ENCODE measurements at places on chromosomes 6 and 20. TPM values are rescaled to one million over a fixed set of nuclear protein-coding genes. Genes with fewer than 3 reads are reported as not detected.

GRCh38 chr6:24744911-24745310 lies 26.0 kb upstream of the C6orf62 start:
- peak overlapping the region; percentile 17 for H3K27ac ChIP-seq
- no peaks in the 10 kb centered on the region for H3K4me1 ChIP-seq
- no peaks in the 10 kb centered on the region for H3K36me3 ChIP-seq
- H3K27me3 ChIP-seq, result no peaks in the 10 kb centered on the region
- no peak overlapping the region for H3K4me3 ChIP-seq

DNA sequence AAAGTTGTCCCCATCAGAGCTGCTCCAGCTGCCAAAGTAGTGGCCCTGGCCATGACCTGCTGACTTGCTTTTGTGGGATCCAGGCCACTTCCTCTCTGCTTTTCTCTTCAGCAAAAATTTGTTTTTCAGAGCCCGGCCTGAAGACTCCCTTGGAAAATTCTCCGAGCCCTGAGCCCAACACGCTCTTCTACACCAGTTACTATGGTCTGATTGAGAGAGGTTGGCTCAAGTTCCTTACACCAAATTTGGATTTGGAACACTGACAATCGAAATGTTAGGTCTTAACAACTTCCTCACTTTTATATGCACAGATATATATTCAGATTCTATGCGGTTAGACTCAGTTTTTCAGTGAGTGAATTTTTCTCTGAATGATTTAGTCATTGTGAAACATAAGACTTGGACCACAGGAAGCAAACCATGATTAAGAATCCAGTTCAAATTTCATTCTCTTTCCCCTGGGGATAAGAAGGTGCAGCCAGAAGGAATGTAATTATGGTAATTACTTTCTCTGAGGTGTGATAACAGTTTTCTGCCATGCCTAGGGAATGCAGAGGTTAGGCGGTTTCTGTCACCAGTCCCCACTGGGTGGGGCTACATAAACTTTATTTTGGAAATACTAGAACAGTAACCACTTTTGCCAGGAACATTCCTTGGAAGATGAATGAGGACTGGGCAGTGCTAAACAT lies 365.2 kb downstream of the SYNE1 start:
- H3K27ac ChIP-seq, result peak overlapping the region; percentile 9
- H3K4me3 ChIP-seq, result no peak overlapping the region
- no peaks in the 10 kb centered on the region for H3K36me3 ChIP-seq
- H3K4me1 ChIP-seq, result peaks cover 4% of the 10 kb centered on the region
- no peaks in the 10 kb centered on the region for H3K27me3 ChIP-seq
- no peak for DNase-seq

GRCh38 chr20:35953387-35954199 lies 709 bp downstream of the SCAND1 start:
- peak; percentile 49 for DNase-seq
- H3K4me3 ChIP-seq, result peak overlapping the region; percentile 79
- no peaks in the 10 kb centered on the region for H3K36me3 ChIP-seq
- H3K27ac ChIP-seq, result peak overlapping the region; percentile 98

DNA sequence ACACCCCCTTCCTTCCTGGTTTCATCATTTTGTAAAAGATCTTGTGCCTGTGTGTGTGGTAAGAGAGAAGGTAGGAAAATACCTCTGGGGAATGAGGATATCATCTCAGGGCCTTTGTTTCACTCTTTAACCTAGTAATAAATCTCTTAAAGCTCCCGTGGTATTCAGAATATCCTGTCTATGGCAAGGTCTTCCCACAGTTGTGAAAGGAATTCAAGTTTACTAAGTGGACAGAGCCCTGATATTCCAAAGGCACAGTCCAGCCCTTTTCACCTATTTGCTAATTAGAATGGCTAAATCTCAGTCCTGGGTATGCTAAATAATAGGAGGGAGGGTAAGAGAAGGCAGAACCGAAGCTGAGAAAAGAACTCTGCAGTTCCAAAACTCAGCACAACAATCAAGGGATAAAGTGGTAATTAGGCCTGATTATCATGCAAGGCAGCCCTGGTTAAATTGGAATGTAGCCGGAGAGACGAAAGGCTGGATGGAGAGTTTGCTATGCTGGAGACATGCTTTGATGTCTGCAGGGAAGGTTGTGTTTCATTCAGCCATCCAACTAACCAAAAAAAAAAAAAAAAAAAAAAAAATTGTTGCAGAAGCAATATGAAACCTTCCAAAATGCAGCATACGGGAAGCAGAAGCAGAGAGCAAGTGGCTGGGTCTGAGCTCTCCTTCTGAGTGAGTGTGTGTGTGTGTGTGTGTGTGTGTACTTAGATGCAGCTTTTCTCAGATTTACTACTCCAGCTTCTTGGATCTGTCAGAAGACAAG lies 28.5 kb upstream of the PIM1 start:
- DNase-seq, result no peak
- H3K27ac ChIP-seq, result no peak overlapping the region
- no peaks in the 10 kb centered on the region for H3K27me3 ChIP-seq
- H3K4me3 ChIP-seq, result no peak overlapping the region
- no peaks in the 10 kb centered on the region for H3K36me3 ChIP-seq

- H3K27ac ChIP-seq, result no peak overlapping the region
- H3K27me3 ChIP-seq, result no peaks in the 10 kb centered on the region
- no peak overlapping the region for H3K4me3 ChIP-seq
- no peak for DNase-seq
- H3K4me1 ChIP-seq, result no peaks in the 10 kb centered on the region
These were observed 161.9 kb downstream of the CDK19 start for GRCh38 chr6:110653381-110653780.

- H3K27me3 ChIP-seq, result no peaks in the 10 kb centered on the region
- H3K27ac ChIP-seq, result no peak overlapping the region
- DNase-seq, result no peak
- H3K36me3 ChIP-seq, result no peaks in the 10 kb centered on the region
These were observed 264.5 kb downstream of the SOX4 start for GRCh38 chr6:21858076-21858475.

DNA sequence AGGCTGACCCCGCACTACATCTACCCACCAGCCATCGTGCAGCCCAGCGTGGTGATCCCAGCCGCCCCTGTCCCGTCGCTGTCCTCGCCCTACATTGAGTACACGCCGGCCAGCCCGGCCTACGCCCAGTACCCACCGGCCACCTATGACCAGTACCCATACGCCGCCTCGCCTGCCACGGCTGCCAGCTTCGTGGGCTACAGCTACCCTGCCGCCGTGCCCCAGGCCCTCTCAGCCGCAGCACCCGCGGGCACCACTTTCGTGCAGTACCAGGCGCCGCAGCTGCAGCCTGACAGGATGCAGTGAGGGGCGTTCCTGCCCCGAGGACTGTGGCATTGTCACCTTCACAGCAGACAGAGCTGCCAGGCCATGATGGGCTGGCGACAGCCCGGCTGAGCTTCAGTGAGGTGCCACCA lies 16.4 kb downstream of the RBM38 start:
- peaks cover 6% of the 10 kb centered on the region for H3K36me3 ChIP-seq
- no peak for DNase-seq
- H3K27ac ChIP-seq, result no peak overlapping the region
- no peaks in the 10 kb centered on the region for H3K27me3 ChIP-seq

DNA sequence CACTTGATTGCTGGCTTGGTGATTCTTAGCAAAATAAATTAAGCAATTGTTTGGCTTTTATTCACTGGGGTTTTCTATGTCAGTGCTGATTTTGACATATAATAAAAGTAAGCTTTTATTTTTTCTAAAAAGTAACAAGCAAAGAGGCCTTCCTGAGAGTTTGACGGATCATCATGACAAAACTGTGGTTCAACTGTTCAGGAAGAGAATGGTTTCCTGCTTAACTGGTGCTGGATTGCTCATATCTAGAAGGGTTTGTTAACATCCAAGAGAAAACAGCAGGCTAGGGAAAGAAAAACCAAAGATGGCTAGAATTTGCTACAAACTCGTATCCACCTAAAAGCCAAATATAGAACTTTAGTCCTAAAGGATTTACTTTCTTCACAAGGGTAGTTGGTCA lies 21.2 kb downstream of the SERPINB1 start:
- peak; percentile 7 for DNase-seq
- H3K36me3 ChIP-seq, result no peaks in the 10 kb centered on the region

DNA sequence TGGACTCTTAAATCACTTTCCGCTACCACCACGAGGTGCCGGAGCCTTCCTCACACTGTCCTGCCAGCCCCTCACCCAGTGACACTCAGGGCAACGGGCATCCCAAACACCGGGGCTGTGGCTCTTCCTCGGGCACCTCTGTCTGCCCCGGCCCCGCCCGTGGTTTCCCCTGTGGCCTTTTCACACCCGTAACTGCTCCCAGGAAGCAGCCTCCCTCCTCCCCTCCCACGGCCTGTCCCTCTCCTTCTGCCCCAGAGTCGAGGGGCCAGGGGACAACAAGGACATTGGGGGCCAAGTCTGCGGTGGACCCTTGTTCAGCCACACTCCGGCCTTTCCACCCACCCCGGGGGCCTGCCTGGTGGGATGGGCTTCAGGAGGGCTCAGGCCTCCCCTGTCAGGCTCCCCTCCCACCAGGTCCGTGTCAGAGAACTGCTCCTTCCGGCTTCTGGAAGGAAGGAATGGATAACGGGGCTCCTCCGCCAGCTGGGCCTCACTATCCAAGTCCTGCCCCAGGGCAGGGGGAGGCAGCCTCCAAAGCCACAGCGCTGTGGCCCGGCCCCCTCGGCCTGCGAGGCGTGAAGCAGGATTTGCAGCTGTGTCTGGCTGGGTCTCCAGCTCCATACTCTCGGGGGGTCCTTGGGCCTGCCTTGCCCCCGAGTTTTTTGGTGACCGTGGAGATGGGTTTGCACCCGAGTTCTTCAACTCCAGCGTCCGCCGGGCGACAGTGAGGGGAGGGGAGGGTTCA lies 54.7 kb upstream of the CHRNA4 start:
- no peaks in the 10 kb centered on the region for H3K4me1 ChIP-seq
- no peak for DNase-seq
- no peak overlapping the region for H3K27ac ChIP-seq
- H3K36me3 ChIP-seq, result no peaks in the 10 kb centered on the region
- H3K27me3 ChIP-seq, result no peaks in the 10 kb centered on the region
- H3K4me3 ChIP-seq, result no peak overlapping the region

DNA sequence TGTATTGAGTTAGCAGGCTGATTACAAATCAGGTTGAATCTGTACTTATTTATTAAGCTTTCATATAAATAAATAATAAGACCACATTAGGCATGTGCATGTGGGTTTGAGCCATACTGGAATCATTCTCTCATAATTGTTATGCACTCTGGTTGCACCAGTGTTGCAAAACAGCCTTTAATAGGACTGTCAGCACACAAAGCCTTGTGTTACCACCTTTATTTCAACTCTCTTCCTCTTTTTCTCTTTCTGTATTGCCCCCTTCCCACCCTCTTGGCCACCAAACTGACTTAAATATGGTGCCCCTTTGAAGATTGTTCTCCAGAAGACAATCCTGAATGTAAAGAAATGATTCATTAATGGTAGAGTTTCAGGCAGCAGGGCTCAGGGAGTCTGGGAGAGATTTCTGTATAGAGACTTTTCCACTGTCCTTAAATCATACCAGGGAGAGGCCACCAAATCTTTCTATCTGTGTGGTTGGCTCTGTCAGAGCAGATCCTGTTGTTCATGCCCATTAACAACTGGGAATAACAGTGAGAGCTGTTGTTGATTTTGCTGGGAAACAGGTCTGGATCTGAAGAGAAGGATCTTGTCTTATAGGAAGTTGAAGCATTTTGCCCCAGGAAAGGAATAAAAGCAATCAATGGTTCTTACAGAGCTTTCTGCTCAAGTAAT lies 131.6 kb upstream of the SOX4 start:
- no peaks in the 10 kb centered on the region for H3K27me3 ChIP-seq
- H3K36me3 ChIP-seq, result no peaks in the 10 kb centered on the region
- no peak overlapping the region for H3K27ac ChIP-seq
- no peaks in the 10 kb centered on the region for H3K4me1 ChIP-seq
- no peak overlapping the region for H3K4me3 ChIP-seq
- no peak for DNase-seq

- DNase-seq, result no peak
- H3K36me3 ChIP-seq, result no peaks in the 10 kb centered on the region
- no peak overlapping the region for H3K27ac ChIP-seq
- no peak overlapping the region for H3K4me3 ChIP-seq
- no peaks in the 10 kb centered on the region for H3K27me3 ChIP-seq
- no peaks in the 10 kb centered on the region for H3K4me1 ChIP-seq
These were observed 454.2 kb downstream of the GRIK2 start for GRCh38 chr6:101847690-101848089.

- H3K27ac ChIP-seq, result no peak overlapping the region
- no peaks in the 10 kb centered on the region for H3K36me3 ChIP-seq
- H3K4me1 ChIP-seq, result no peaks in the 10 kb centered on the region
- no peak overlapping the region for H3K4me3 ChIP-seq
- no peaks in the 10 kb centered on the region for H3K27me3 ChIP-seq
These were observed 158.2 kb upstream of the IMPG1 start for GRCh38 chr6:76230711-76231110.

DNA sequence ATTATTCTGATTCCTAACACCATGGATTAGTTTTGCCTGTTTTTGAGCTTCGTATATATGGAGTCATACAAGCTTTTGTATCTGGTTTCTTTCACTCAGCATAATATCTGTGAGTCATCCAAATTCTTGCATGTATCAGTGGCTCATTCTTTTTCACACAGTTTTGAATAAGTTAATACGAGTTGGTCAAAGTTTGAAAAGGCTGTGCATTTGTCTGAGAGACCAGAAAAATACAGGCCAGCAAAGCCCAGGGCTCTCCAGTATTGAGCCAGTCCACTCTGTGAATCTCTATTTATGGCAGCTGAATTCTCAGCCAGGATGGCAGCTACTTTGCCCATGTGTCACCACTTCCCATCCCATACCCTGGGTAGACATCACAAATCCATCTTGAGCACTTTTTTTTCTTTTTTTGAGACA lies 7.2 kb upstream of the CHMP4B start:
- DNase-seq, result no peak
- H3K4me1 ChIP-seq, result no peaks in the 10 kb centered on the region
- peak overlapping the region; percentile 9 for H3K27ac ChIP-seq
- H3K4me3 ChIP-seq, result no peak overlapping the region
- H3K27me3 ChIP-seq, result no peaks in the 10 kb centered on the region

DNA sequence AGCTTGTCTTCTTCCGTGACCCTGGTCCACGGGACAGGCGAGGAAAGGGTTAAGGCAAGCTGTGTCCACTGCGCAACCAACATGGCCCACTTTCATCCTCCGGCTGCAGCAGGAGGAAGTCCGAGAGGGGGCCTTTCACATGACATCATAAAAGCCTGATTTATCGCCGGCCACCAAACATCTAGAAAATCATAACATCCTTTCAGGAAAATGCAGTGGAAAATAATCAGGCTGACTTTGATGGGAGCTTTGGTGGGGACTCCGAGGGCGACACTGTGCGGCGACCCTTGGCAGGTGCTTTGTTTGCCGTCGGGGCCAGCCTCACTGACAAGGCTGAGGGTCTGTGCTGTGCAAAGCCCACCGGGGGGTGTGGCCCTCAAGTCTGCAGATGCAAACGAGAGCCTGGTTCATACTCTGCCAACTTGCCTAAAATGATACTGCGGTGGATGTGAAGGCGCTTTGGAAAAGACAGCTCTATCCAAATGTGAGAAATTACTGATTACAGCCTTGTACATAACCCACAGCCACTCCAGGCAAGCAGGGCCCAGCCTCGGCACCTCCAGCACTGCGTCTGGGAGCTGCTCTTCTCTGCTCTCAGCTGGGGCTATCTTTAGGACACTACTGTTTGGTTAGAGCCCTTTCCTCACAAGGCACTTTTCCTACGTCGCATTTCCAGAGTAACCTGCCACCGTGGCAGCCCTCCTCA lies 25.7 kb downstream of the FOXC1 start:
- no peak for DNase-seq
- no peaks in the 10 kb centered on the region for H3K36me3 ChIP-seq
- H3K27ac ChIP-seq, result no peak overlapping the region
- no peaks in the 10 kb centered on the region for H3K4me1 ChIP-seq
- H3K27me3 ChIP-seq, result no peaks in the 10 kb centered on the region

Gene LPIN3
- 46.2 TPM for total RNA-seq

Gene GTSF1L
- total RNA-seq, result not detected

Gene SGK2
- 82.3 TPM for total RNA-seq

Gene PLN
- 24.1 TPM for total RNA-seq

Gene TINAG
- 25.1 TPM for total RNA-seq

Gene ECT2L
- total RNA-seq, result not detected
